ENCODE measurements at places on chromosomes 7 and 10.

DNA sequence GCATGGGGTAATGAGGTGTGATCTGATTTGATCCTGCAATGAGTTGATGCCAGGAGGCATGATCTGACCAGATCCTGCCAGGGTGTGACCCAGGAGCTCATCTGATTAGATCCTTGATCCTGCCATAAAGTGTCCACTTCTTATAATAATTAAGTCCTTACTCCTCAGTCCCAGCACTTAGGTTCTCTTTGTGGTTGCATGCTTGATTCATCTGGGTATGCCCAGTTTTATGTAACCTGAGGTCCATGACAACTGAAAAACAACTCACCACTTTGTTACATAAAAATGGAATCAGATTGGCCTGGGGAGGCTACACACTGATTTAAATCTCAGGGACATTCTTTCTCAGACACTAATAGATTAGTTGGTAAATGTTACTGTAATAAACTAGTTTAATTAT lies 19.1 kb downstream of the ACADSB start:
- no peak for DNase-seq

DNA sequence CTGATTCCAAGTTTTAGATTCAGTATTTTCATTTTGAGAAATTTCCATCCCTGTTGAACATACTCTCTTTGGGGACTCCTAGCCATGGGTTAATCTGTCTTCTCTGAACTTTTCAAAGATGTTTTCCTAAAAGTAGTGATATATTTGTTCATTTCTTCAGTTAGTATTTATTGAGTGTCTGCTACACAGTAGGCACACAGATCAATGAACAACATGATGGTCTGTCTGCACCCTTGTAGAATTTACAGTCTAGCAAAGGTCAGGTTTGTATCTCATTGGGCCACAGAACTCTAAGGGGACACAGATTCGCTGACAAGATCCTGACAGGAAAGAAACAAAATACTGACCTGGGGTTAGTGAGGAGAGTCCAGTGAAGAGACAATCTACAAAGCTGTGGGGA lies 42.2 kb upstream of the PAPSS2 start:
- DNase-seq, result no peak

- no peak for DNase-seq
Observed at GRCh38 chr7:114086537-114086913, 167.7 kb upstream of the PPP1R3A start.

DNA sequence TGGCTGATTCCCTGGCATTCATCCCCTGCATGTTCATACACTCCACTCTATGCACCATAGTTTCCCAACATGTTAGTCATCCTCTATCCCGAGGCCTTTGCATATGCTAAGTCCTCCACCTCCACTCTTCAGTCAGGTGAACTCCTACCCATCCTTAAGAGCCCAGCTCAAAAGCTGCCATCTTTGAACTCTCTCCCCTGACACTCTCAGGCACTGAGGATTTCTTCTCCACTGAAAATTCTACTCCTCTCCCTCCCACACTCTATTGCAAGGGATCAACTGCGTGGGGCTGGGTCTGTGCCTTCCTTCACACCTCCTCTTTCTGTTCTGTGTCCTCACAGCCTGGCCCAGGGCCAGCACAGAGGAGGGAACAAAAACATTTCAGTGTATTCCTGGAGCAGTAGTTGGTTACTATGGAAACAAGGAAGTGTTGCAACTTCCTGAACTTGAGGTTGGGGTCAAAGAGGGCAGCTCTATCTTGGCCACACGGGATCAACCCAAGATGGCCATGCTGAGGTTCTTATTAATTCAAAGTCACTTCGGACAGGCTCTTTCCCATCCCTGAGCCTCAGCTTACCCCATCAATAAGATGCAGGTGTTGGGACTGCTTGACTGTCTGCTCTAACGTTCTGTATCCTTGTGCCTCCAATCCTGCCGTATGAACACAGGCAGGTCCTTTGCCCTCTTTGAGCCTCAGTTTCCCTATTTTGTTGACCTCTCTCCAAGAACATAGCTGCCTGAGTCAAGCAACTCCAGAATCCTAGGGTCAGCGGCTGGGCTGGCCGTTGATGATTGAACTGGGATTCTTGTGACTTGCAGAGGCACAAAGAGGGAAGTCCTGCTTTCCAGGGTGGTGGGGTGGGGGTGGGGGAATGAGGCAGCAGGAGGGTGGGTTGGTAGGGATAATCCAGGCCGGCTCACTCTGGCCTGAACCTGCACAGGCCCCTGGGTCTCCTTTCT lies 15.5 kb downstream of the ZMIZ1 start:
- DNase-seq, result no peak

GRCh38 chr7:32150039-32150438 lies 79.8 kb upstream of the PDE1C start:
- no peak for DNase-seq
